ENCODE measurements at places on chromosomes 3 and 15.
A peak's percentile ranks its signal among the peaks of the same experiment; 100 is the strongest.

GRCh38 chr3:35832140-35832571, 192.8 kb downstream of the ARPP21 start:
- no peak for DNase-seq

DNA sequence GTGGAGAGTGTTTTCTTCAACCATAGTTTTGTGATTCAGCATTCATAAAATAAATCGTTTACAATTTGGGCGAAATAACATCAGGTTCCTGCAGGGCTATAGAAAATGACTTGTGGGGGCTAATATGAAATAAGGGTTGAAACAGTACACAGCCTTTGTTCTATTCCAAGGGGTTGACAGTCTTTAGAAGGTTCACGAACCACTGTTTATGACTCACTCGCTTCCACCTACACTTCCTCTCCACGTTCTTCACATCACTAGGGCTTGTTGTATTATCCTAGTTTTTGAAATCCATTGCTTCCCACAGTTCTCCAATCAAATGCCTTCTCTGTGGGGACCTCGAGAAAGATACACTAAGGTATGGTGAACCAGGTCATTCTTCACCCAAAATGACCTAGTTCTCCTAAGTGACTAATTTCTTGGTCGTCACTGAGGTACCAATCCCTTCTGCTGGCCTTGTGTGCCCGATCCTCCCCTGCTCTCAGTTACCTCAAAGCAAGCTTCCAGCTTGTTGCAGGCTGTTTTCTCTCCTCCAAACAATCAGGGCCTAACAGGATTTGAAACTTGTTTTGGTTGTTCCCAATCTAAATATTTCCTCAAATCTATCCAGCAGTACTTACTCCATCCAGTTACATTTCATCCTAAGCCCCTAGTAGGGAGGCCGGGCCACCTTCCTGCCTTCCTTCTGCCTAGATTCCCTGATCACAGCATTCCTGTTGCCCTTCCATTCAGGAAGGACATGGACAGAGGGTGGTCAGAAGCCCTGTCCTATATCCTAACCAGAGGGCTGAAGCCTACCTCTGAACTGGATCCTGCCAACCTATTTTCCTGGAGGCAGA, 23.1 kb upstream of the TBL1XR1 start:
- DNase-seq, result no peak

GRCh38 chr3:119598410-119599098, 869 bp downstream of the PLA1A start:
- no peak for DNase-seq

DNA sequence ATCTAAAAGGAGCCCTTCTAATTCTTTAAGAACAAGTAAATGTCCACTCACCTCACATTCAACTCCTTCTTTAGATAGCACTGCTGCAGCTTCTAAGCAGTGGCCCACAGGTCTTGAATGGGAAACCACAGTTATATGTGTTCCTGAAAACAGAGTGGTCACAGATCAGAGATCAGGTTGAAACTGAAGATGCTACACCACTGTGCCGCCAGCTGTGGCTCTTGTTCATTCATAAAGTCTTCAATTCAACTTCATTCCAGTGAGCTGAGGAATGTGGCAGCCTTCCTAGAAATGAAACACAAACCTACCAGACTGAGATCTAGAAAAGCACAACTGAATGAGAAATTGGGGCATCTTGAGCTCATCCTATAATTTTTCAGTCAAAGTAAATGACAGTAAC, 4.0 kb downstream of the PDHB start:
- no peak for DNase-seq

GRCh38 chr3:196144383-196145105, 62.7 kb upstream of the TFRC start:
- no peak for DNase-seq

- no peak for DNase-seq
Measured at GRCh38 chr15:85171736-85172135, 190.1 kb downstream of the PDE8A start.

- peak; percentile 98 for DNase-seq
Measured at GRCh38 chr15:41116116-41116961, at the start of gene INO80. Gene INO80, minus strand, starts transcription at chr15:41116280. Its CDS starts 19,970 bp downstream, at chr15:41096310.

GRCh38 chr3:61796088-61796680, 234.8 kb downstream of the PTPRG start:
- DNase-seq, result no peak

- DNase-seq, result no peak
Measured at GRCh38 chr3:58994746-58995330, 55.0 kb downstream of the CFAP20DC start.

DNA sequence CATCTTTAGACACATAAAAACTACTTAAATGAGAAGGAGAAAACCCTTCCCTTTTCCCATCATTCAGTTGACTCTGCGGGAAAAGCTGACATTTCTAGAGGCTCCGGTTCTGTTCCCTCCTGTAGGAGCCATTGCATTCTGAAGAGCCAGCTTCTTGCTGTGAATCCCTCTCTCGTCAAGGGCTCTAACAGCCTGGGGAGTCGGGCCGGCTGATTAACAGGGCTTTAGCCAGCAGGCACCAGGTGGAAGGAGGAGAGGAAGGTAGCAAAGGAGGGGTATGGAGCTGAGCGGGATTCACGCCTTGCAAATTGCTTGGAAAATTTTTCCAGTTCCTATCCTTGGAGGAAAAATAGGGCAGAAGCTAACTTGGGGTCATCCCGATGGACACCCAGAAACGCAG, 108.3 kb upstream of the UBE2E1 start:
- no peak for DNase-seq

- DNase-seq, result no peak
Measured at GRCh38 chr15:86392874-86393273, 313.2 kb downstream of the AGBL1 start.

GRCh38 chr3:165505657-165506056, 309.5 kb upstream of the SLITRK3 start:
- no peak for DNase-seq

- DNase-seq, result no peak
Measured at GRCh38 chr3:65856907-65857306, 181.8 kb downstream of the MAGI1 start.

Measured in activated CD4-positive, alpha-beta T cell treated with anti-CD3 and anti-CD28 coated beads for 4 hours (primary cell).